ENCODE measurements at places on chromosomes 1 and 21.

- DNase-seq, result no peak
Observed at GRCh38 chr1:235504122-235504493, at the start of gene B3GALNT2. TSS of gene B3GALNT2 (minus strand) at chr1:235504452. CDS start at chr1:235504252, 200 bp downstream.

DNA sequence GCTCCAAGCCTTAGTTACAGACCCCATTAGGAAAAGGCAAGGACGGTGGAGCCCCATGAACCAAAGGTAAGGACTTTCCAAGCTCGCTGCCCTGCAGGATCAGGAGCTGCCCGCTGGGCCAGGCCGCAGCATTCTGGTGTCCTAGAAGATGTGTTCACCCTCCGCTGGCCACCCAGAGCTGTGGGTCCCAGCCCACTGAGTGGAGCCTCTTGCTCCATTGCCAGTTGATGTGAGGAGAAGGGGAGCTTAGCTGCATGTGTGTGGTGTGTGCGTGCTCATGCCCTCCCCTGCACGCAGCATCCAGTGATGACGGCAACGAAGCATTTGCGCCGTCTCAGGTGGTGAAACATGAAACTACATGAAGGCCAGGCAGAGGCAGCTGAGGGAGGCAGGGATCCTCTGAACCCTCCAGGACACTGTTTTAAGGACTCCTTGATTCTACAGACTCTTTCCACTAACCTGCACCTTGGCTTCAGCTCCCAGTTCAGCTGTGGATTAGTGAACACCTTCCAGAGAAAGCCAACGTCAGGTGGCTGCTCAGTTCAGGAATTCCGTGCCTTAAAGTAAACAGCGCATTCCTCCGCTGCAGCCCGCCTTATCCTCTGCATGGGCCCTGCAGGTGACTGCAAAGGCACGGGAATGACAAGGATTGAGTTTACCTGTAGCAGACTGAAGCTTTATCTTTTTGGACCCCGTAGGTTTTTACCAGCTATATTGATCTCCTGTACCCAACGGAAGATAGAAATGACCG is 48.7 kb downstream of the SMYD2 start:
- no peak for DNase-seq

- DNase-seq, result no peak
Observed at GRCh38 chr1:46449223-46450159, 40.1 kb upstream of the DMBX1 start.

- DNase-seq, result peak; percentile 35
Observed at GRCh38 chr1:31593770-31594632, 17.7 kb downstream of the TINAGL1 start.

GRCh38 chr1:57824535-57824934 is 400.7 kb upstream of the DAB1 start:
- DNase-seq, result no peak
